Dorsolateral prefrontal cortex (tissue), 122 donors: ENCODE measurements at places on chromosomes 1 and 21.

DNA sequence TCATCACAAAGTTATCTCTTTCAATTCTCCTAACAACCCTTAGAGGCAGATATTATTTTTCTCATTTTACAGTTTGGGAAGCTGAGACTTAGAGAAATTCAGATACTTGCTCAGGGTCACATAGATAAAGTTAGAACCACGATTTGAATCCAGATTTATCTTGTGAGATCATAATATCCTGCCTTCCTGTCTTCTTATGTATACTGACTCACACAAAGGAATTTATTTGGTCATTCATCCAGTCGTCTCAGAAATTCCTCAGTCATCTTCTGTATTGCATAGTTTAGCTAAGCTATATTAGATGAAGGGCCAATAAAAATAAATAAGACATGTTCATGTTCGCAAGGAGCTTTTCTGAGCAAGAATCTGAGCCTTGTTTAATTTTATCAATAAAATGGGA, 35.8 kb upstream of the RUNX1 start:
- no peak for DNase-seq

DNA sequence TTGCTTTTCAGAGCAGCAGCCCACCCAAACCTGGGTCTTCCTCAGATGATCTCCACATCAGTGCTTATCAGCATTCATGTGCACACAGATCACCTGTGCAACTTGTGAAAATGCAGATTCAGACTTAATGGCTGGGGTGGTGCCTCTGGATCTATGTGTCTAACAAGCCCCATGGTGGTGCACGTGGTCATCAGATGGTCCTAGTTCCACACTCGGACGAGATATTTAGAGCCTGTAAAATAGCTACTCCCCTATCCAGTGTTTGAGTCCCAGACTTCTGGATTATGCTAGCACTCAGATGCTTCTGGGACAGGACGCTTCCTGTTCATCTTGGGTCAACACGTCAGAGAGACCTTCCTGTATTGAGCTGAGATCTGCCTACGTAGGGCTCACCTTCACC, 114.2 kb downstream of the LIPI start:
- DNase-seq, result no peak

GRCh38 chr1:200401708-200402107, 8.1 kb downstream of the ZNF281 start:
- no peak for DNase-seq

- DNase-seq, result peak; percentile 59
Observed at GRCh38 chr1:155006601-155007101, 4.0 kb downstream of the ZBTB7B start.

GRCh38 chr1:194512345-194512744, 1325.9 kb upstream of the B3GALT2 start:
- no peak for DNase-seq

DNA sequence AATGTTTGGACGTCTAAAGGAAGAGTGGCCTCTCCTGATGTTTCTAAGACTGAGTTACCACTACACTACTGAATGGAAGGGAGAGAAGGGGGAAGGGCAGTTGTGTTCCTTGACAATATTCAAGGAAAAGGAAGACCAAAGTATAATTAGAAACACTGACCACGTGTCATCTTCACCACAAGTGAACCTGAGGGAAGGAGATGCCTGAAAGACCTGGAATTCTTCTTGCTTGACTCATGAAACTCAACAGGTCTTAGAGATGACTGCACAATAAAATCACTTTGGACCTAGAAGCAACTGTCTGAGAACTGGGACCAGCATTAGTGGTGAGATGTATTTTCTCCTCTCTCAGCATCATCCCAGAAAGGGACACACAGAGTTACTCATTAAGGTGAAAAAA, 56.7 kb downstream of the PTPN14 start:
- no peak for DNase-seq

DNA sequence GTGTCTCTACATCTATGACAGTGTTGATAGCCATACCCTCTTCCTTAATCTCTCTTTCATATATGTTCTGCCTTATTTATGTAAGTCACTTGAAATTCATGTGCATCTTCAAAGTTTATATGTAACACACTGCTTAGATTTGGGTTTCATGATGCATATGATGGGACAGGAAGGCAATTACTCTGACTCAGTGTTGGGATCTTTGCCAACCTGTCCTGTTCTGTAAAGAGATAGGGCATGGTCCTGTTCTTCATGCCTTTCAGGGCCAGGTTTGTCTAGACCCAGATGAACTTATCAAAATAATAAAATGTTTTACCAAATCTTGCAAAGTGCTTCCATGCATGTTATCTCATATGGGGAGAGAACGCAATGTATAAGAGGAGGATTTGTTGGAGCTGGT, 69.5 kb downstream of the TMPRSS15 start:
- no peak for DNase-seq

DNA sequence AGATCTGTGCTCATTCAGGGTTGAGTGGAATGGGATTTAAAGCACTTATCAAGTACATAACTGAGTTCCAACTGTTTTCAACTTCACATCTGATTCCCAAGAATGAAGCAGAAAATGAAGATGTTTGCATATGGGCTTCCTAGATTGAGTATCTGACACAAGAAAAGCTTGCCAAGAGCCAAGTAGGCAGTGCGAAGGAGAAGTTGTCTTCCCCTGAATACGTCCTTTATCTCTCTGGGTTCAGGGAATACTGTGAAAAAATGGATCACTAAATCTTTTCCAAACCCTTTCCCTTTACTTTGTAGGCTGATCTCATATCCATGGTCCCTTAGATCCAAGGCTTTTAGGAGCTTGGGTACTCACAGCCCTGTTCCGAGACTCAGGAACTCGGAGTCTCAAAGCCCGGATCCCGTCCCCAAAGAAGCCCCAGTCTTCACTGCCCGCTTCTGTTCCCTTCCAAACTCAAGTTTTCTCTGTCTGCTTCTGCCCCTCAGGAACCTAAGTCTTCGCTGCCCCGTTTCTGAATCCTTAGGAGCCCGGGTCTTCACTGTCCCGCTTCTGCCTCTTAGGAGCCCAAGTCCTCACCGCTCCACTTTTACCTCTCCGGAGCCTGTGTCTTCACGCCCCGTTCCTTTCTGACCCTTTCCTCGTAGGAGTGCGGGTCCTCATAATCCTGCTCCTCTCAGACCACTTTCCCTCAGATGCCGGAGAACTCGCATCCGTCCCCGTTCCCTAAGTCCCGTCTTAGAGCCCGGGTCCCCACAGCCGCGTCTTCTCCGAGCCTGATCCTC, 616 bp downstream of the TAF12 start:
- no peak for DNase-seq

GRCh38 chr1:183685112-183685713, 32.1 kb upstream of the APOBEC4 start:
- no peak for DNase-seq

GRCh38 chr1:54298284-54299033, 98.5 kb downstream of the MRPL37 start:
- DNase-seq, result no peak

- DNase-seq, result no peak
Observed at GRCh38 chr1:81420760-81421159, 380.0 kb upstream of the ADGRL2 start.

DNA sequence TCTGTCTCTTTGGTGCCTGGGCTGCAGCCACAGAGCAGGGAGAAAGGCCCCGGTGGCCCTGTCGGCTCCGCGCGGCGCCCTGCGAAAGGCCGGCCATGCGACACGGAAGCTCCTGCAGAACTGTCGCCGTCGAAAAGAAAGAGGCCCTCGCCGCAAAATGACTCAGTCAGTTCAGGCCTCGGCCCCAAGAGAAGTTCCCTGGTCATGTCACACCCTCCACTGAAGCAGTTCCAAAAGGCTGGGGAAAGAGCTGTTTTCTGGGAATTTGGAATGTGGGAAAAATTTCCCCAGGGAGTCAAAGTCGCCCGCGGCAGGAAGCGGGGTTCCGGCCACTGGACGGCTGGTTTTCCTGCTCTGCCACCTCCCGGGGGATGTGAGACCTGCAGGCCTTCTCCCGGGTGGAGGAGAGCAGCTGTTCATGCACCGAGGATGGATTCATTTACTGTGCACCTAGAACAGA, 115.8 kb upstream of the ZNF678 start:
- no peak for DNase-seq

GRCh38 chr1:172971241-172971640, 79.5 kb downstream of the TNFSF18 start:
- no peak for DNase-seq

DNA sequence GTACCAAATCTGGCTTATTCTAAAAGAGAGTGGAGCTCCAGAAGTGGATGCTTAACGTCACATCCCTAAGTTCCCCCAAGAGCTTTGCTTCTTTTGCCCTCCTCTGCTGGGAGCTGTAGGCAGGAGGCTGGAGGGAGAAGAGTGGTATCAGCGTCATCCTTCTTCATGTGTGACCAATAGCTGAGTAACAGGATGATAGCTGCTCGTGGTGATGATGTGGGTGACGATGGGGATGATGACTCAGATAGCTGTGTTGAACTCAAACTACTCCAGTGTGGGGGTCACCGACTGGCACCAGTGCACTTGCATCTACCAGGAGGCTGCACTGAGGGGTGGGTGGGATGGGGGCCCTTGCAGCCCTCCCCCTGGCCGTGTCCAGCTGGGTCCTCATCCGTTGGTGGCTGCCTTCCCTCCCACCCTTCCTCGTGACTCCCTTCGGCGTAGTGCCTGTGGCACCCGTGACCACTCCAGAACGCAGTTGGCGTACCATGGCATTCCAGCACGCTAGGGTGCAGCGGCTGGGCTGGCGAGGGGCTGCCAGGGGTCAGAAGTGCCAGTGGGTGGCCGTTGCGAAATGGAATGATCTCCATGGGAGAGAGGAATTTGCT, 1.1 kb downstream of the IGFN1 start:
- DNase-seq, result peak; percentile 16

DNA sequence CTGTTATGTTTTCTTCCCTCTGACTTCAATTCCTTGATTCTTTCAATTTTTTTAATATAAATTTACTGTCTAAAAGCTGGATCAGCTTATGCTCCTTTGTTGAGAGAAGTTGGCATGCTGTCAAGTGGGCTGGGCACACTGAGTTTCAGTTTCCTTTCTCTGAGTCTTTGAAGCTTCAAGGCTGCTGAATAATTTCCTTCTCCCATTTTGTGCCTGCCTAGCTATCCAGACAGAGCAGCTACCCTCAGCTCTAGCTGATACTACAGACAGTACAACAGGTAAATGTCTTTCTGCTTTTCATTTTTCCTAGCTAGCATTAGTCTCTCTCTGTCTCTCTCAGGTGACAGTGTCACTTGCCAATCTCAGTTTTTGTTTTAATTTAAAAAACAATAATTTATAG, at the start of gene IFI44:
Gene IFI44 (plus strand): TSS at position 204 of the 400 bp plus-strand sequence. CDS start 365 bp downstream, outside the sequence.
- no peak for DNase-seq

DNA sequence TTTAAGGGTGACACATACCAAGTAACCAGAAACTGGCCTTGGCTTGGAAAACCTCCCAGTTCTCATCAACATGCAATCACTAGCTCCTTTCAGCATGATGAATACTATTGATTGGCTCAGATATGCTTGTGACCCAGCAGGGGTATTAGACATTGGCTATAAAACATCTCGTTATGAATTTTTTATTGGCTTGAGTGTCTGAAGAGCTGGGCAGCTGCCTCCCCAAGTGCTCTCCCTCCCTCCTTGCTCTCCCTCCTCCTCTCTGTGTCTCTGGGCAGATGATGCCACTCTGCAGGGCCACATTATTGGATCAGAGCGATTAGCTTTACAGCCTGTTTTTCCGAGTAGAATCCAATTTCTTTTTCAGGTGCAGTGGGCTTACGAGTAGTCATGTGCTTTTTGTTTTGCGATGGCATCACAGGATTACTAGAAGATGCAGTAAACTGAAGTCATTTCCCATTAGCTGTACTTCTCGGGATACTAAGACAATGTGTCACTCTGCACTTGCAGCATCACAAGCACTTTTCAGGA, 79.3 kb upstream of the ATF3 start:
- no peak for DNase-seq

GRCh38 chr1:224116131-224116530, 2.2 kb downstream of the FBXO28 start:
- DNase-seq, result no peak

DNA sequence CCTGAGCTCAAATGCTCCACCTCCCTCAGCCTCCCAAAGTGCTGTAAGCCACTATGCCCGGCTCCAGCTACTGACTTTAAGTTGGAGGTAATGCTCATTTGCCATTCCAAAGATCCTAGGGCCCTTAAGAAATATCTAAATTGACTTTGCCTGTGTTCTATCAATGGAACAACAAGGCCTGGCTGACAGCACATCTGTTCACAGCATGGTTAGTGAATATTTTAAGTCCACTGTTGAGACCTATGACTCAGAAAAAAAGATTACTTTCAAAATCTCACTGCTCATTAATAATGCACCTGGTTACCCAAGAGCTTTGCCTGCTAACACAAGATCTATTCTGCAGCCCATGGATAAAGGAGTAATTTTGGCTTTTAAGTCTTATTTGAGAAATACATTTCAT, 3.5 kb upstream of the SSX2IP start:
- no peak for DNase-seq

- DNase-seq, result no peak
Observed at GRCh38 chr21:36127250-36127904, 7.5 kb upstream of the CBR3 start.

DNA sequence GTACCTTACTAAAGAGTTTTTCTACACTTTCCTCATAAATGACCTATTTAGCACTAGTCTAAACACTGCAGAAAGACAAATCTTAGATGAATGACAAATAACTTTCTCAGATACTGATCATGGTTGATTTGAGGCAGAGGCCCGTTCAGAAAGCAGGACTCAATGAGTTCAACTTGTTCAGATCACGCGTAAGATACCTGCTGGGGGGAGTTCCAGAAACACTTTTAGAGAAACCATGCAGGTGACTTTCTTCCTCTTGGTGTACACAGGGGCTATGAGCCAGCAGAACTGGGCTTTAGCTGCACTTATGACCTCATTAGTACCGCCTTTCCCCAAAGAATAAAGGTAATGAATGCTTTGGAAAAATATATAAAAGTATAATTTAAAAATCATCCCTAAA, 38.8 kb upstream of the TTC39A start:
- no peak for DNase-seq

GRCh38 chr1:109793486-109794318, 30.0 kb upstream of the EPS8L3 start:
- DNase-seq, result peak; percentile 39

DNA sequence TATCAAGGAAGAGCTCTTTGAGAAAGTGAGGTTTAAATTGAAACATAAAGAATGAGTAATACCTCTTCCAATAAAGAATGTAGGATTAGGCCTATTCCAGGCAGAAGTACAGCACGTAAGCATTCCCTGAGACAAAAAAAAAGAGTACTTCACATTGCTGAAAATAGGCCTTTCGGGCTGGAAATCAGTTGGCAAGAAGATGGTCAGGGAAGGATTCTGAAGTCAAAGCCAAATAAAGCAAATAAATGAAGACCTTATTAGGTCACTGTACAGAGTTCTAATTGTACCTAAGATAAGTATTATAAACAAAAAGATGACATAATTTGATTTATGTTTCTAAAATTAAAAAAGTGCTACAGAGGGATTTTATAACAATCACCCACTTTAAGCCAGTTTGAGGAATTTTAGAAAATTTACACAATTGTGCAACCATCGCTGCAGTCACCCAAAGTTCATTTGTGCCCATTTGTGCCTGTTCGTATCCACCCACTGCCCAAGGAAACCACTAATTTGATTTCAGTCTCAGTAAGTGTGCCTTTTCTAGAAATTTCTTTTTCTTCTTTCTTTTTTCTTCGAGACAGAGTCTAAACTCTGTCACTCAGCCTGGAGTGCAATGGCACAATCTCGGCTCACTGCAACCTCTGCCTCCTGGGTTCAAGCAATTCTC, 58.6 kb downstream of the FMO4 start:
- DNase-seq, result no peak

GRCh38 chr1:21814981-21815582, 3.0 kb downstream of the LDLRAD2 start:
- DNase-seq, result no peak

- no peak for DNase-seq
Observed at GRCh38 chr1:119331190-119331515, 37.4 kb upstream of the HAO2 start.
